ENCODE measurements at places on chromosomes 2 and 18. TPM values are rescaled to one million over a fixed set of nuclear protein-coding genes. Genes with fewer than 3 reads are reported as not detected.
A peak's percentile ranks its signal among the peaks of the same experiment; 100 is the strongest.

The PARD3B gene
- 20.4 TPM for total RNA-seq

The ZNF804A gene
- 2.7 TPM for total RNA-seq

The REG3G gene
- not detected for total RNA-seq

The ASB18 gene
- total RNA-seq, result not detected

The ELMOD3 gene
- total RNA-seq, result 24.5 TPM

The NRP2 gene
- 83.6 TPM for total RNA-seq

The TUBA4B gene
- not detected for total RNA-seq

GRCh38 chr2:26574066-26574899 lies 66.9 kb downstream of the CIB4 start:
- no peak overlapping the region for H3K4me3 ChIP-seq
- no peaks in the 10 kb centered on the region for H3K4me1 ChIP-seq
- peaks cover 77% of the 10 kb centered on the region for H3K27me3 ChIP-seq
- no peak overlapping the region for H3K27ac ChIP-seq
- no peaks in the 10 kb centered on the region for H3K36me3 ChIP-seq
- DNase-seq, result no peak

DNA sequence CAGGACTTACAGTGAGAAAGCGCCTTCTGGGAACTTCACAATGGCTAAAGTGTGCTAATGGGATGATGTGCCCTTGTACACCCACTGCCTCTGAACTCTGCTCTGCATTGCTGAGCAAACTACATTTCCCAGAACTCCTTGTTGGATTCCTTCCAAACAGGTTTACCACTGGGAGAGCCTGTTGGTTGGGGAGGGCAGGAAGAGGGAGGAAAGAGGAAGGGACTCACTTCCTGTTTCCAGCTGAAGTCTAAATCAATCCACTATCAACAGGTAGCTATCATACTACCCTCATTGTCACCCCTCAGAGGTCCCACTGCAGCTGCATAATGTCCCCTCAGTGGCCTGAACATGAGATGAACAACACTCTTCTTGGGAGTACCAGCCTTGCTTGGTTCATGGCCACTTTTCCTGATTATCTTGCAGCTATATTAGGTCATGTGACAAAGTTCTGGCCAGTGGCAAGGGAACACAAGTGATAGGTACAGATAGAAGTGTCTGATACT lies 109.7 kb downstream of the MSH2 start:
- no peaks in the 10 kb centered on the region for H3K27me3 ChIP-seq
- no peak overlapping the region for H3K27ac ChIP-seq
- H3K4me3 ChIP-seq, result no peak overlapping the region
- H3K36me3 ChIP-seq, result no peaks in the 10 kb centered on the region

GRCh38 chr2:200662727-200663126 lies 76.9 kb downstream of the AOX1 start:
- DNase-seq, result no peak
- H3K27ac ChIP-seq, result no peak overlapping the region
- no peaks in the 10 kb centered on the region for H3K36me3 ChIP-seq
- H3K4me3 ChIP-seq, result no peak overlapping the region
- peaks cover 4% of the 10 kb centered on the region for H3K4me1 ChIP-seq

GRCh38 chr2:32882816-32883810 lies 63.6 kb upstream of the LTBP1 start:
- H3K36me3 ChIP-seq, result peaks cover 7% of the 10 kb centered on the region
- no peak for DNase-seq
- H3K27ac ChIP-seq, result peak overlapping the region; percentile 69
- no peak overlapping the region for H3K4me3 ChIP-seq
- no peaks in the 10 kb centered on the region for H3K27me3 ChIP-seq

GRCh38 chr18:69747388-69747787 lies 200.3 kb downstream of the CD226 start:
- H3K4me3 ChIP-seq, result no peak overlapping the region
- H3K27ac ChIP-seq, result no peak overlapping the region
- no peaks in the 10 kb centered on the region for H3K4me1 ChIP-seq
- no peaks in the 10 kb centered on the region for H3K27me3 ChIP-seq

GRCh38 chr18:65091744-65092329 lies 659.0 kb upstream of the CDH7 start:
- H3K4me1 ChIP-seq, result no peaks in the 10 kb centered on the region
- no peaks in the 10 kb centered on the region for H3K36me3 ChIP-seq
- no peak overlapping the region for H3K4me3 ChIP-seq
- H3K27me3 ChIP-seq, result peaks cover 3% of the 10 kb centered on the region

DNA sequence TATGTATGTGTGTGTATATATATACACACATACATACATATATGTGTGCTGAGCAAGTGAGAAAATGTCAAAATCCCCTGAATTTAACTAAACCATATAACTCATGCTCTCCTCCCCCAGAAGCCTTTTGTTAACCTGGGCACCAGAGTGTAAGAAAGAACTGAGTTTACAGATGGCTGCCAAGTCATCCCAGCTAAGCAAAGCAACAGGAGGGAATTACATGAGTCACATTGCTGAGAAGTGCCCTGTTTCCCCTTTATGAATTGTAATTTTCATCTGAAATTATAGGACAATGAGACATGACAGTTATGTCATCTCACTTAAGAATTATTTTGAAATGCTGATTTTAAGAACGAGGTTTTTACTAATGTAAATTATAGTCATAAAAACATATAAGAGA lies 29.9 kb downstream of the SCN7A start:
- no peaks in the 10 kb centered on the region for H3K36me3 ChIP-seq
- no peak overlapping the region for H3K4me3 ChIP-seq

- no peak overlapping the region for H3K4me3 ChIP-seq
- no peaks in the 10 kb centered on the region for H3K27me3 ChIP-seq
- H3K4me1 ChIP-seq, result peaks cover 25% of the 10 kb centered on the region
- H3K36me3 ChIP-seq, result no peaks in the 10 kb centered on the region
- DNase-seq, result no peak
These were observed 52.2 kb upstream of the UGP2 start for GRCh38 chr2:63789338-63790020.

- no peak for DNase-seq
- H3K4me1 ChIP-seq, result no peaks in the 10 kb centered on the region
- no peaks in the 10 kb centered on the region for H3K27me3 ChIP-seq
- peaks cover 46% of the 10 kb centered on the region for H3K36me3 ChIP-seq
- H3K27ac ChIP-seq, result no peak overlapping the region
- H3K4me3 ChIP-seq, result no peak overlapping the region
These were observed 39.1 kb downstream of the LPIN1 start for GRCh38 chr2:11785611-11785940.

GRCh38 chr2:19982268-19982667 lies 7.6 kb downstream of the WDR35 start:
- no peaks in the 10 kb centered on the region for H3K27me3 ChIP-seq
- peaks cover 5% of the 10 kb centered on the region for H3K4me1 ChIP-seq
- DNase-seq, result no peak
- H3K27ac ChIP-seq, result no peak overlapping the region
- no peak overlapping the region for H3K4me3 ChIP-seq
- peaks cover 21% of the 10 kb centered on the region for H3K36me3 ChIP-seq

Data from mesothelial cell of epicardium (in vitro differentiated cells).